ENCODE measurements at places on chromosomes 5 and 9.

DNA sequence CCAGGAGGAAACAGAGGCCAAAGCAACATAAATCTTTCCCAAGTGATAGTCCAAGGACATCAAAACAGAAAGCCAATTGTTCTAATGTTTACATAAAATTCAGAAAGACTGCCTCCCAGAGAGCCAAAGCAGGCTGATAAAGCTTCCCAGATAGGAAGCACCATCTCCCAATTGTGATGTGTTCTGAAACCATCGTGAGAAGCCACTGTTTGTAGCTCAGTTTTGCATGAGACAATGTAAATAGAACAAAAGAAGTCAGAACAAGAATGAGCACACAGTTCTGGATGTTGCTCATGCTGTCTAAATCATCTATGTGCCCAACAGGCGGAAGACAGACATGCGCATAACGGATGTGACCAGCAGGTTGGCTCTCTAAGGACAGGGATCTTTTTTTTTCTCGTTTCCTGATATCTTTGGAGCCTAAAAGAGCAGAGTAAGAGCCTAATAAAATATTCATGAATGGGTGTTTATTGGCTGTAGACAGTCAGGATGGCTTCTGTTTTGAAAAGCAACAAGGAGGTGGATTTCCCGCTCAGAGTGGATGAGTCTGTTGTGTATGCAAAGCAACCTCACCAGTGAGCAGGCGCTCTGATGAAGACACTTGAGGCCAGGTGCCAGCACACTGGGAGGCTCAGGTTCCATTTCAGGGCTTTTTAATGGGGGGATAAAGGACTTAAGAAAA lies 113.6 kb downstream of the GNA14 start:
- DNase-seq, result no peak

GRCh38 chr9:122115176-122116035 lies 22.3 kb upstream of the TTLL11 start:
- no peak for DNase-seq

DNA sequence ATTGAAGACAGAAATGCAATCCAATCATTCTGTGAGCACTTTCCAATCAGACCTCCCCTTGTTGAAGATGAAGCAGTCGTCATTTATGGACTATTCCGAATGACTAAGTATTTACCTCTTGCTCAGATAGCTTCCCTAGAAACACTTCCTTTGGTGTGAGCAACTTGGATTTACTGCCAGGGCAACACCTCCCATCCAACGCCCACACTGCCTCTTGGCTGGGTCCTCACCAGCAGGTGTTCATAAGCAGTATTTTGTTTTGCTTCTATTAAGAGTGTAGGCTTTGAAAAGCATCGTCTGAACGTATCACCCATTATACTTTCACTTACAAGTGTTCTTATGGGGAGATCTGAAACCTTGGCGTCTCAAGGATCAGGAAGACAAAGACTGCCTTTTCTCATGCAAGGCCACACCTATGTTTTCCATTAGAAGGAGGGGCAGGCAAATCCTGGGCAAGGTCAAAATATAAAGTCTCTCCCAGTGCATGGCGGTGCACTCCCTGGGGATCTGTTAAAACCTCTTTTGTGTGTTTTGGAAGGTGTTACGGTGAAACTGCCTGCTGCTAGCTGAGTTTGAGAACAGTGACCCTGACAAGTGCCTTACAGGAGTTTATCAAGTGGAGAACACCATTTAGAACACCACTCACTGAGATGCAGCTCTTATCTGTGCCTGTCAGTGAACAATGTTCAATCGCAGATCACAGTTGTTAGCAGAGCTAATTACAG lies 10.6 kb upstream of the MARCHF3 start:
- DNase-seq, result no peak

GRCh38 chr5:171906066-171906570 lies 100.3 kb downstream of the FBXW11 start:
- DNase-seq, result no peak

GRCh38 chr9:128405077-128405779 lies 15.4 kb upstream of the CERCAM start:
- no peak for DNase-seq

DNA sequence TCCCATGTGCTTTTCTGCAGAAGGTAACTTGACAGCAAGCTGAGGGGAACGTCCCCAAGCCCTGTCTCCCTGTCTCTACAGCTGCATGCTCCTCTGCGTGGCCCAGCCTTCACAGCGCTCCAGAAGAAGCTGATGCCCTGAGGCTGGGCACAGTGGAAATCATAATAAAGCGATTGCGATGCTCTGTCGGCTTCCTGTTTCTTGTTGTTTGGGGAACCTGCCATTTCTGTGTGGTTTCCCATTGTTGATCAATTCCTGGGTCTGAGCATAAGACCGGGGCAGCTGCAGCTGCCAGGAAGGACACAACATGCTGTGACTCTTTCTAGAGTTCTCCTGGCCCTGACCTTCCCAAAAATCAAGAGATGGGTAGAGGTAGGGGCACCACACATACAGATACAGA lies 7.2 kb upstream of the DNAJB5 start:
- no peak for DNase-seq

DNA sequence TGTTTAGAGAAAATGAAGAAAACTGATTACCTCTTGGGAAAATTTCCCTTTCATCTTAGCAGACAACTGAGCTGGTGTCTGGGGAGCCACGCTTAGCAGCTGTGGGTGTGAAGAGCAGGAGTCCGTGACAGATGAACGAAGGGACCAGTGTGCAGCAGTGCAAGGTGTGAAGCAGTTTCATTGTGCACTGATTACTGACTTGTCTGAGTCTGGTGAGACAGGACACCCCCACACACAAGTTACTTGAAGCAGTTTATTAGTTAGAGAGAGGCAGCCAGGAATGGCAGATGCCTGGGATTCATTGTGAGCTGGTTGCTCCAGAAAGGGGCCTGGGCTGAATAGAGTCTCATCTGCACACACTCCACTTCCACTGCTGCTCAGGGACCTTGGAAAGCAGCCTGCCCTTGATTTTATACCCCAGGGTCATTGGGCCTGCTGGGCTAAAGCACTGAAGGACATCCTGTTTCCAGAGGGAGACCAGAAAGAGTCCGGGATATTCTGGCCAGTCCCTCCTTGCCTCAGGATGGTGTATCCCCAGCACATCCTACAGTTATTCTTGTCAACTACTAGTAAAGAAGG lies 47.4 kb downstream of the FBXL7 start:
- no peak for DNase-seq

- no peak for DNase-seq
Measured at GRCh38 chr9:129206401-129206800, 28.3 kb upstream of the IER5L start.

GRCh38 chr9:121277518-121278295 lies 9.7 kb downstream of the GSN start:
- no peak for DNase-seq

GRCh38 chr5:78364005-78364404 lies 3.6 kb downstream of the SCAMP1 start:
- DNase-seq, result no peak

GRCh38 chr9:129693741-129694140 lies 28.3 kb downstream of the PRRX2 start:
- no peak for DNase-seq

- no peak for DNase-seq
Measured at GRCh38 chr9:127049044-127049443, 73.4 kb downstream of the ANGPTL2 start.

DNA sequence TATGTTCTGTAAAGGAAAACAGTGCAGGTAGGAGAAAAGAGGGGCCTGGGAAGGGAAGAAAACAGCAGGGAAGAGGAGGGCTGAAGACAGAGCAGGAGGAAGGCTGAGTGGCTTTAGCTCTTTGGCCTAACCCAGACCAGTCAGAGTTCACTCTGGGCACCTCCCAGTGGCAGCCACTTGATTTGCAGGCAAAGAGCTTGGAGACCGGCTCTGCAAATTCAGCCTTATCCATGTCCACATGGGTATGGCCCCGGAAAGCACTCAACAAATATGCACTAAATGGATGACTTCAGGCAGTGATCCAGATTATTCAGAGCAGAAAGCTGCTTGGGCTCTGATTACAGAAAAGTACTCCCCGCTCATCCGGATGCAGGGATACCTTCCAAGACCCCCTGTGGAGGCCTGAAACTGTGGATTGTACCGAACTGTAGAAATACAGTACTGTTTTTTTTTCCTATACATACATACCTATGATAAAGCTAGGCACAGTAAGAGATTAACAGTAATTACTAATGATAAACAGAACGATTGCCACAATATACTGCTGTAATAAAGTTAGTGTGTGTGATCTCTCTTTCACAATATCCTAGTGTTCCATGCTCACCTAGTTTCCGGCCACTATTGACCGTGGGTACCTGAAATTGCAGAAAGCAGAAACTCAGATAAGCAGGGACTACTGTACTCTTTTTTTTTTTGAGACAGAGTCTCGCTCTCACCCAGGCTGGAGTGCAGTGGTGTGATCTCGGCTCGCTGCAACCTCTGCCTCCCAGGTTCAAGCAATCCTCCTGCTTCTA lies 4.6 kb upstream of the RNU6ATAC start:
- DNase-seq, result no peak

GRCh38 chr5:9251379-9251980 lies 294.4 kb downstream of the SEMA5A start:
- no peak for DNase-seq

GRCh38 chr5:95280401-95281095 lies 4.3 kb downstream of the MCTP1 start:
- no peak for DNase-seq

GRCh38 chr5:76983468-76983867 lies 30.6 kb downstream of the CRHBP start:
- DNase-seq, result no peak

- DNase-seq, result no peak
Measured at GRCh38 chr5:142382186-142382585, 57.4 kb upstream of the SPRY4 start.

GRCh38 chr5:91361055-91361701 lies 21.9 kb downstream of the ARRDC3 start:
- DNase-seq, result no peak

GRCh38 chr9:92969516-92970466 lies 22.5 kb downstream of the FGD3 start:
- no peak for DNase-seq

DNA sequence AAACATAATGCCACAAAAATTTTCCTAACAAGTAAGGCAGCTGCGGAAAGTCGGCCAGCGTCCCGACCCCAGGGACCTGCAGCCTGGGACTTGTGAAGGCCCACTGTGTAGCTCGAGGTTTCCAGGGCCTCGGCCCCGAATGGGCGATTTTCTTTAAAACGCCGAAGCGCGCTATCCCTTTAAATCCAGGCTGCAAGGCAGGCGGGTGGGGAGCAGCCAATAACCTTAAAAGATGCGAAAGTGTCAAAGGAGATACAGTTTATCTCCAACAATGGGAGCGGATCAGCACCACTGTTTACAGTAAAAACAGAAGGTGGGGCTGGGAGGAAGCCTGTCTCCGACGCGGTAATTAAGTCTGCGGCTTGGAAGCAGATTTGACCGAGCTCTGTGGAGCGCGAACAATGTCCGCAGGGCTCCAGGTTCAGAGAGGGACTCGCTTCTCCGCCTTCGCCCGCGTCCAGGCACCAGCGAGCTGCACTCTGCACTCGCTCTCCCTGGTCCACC lies 1.7 kb upstream of the ZSWIM6 start:
- DNase-seq, result no peak

DNA sequence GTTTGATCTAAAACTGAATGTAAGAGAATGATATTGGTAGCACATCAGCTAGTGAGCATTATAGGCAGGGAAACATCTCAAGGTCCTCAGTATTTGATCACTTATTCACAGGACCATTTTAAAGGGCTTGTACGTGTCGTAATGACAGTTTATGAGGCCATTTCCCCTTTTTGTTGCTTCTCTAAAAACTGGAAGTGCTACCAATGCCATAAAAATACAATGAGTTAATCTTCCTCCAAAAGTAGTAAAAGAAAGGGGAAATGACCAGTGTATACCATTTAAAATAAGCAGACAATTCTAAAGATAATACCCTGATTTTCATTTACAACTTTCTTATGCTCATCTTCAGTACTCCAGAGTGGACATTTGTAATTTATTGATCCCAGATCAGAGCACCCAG lies 285.8 kb upstream of the PCSK5 start:
- DNase-seq, result no peak

DNA sequence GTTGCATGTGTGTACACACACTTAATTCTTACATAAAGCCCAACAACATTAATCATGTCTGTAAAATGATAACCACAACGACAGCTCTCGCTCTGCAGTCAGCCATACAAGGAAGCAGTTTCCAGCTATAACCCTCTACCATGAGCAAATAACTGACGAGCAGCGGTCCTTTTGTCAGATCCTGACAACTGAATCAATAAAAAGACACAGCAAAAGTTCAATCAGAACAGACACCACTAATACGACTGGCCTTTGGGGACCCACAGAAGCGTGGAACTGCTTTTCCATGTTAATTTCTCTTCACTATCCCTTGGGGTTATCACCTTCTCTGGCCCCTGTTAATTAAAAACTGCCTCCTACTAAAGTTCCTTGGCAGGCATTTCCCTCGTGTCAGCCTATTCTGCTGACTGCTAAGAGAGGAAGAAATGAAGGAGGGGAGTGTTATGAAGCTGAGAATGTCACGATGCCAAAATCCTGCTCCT lies 722.8 kb upstream of the GRAMD2B start:
- no peak for DNase-seq

GRCh38 chr5:93246090-93246855 lies 334.7 kb downstream of the NR2F1-AS1 start:
- DNase-seq, result no peak

DNA sequence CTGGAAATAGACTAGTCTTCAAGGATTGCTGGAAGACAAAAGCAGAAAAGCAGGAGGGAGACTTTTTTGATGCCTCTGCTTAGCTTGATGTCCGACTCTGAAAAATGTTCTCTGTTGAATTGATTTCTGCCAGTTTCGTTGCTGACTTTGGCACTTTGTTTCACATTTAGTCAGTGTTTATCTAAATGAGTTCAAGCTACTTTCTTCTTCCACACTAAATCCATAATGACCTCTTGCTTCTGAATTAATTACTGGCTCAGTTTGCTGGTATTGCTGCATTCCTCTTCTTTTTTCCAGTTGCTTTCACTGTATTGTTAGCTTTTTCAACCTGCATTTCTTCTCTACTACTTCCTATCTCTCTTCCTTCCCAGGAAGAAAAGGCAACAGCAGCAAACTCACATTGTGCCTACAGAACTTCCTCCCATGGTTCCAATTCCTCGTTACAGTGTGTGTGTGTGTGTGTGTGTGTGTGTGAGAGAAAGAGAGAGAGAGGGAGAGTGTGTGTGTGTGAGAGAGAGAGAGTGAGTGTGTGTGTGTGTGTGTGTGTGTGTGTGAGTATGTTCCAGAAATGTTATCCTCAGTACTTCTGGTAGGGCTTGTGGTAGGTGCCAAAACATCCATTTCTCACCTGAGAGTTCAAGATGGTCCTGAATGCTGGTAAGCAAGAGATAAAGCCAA lies 234.8 kb downstream of the CSNK1G3 start:
- DNase-seq, result no peak

All from GM12892 (cell line).